HuH-7.5 (cell line): ENCODE measurements at places on chromosomes 6 and 20.

GRCh38 chr6:23784301-23784919 is 341.6 kb upstream of the NRSN1 start:
- no peak for DNase-seq

DNA sequence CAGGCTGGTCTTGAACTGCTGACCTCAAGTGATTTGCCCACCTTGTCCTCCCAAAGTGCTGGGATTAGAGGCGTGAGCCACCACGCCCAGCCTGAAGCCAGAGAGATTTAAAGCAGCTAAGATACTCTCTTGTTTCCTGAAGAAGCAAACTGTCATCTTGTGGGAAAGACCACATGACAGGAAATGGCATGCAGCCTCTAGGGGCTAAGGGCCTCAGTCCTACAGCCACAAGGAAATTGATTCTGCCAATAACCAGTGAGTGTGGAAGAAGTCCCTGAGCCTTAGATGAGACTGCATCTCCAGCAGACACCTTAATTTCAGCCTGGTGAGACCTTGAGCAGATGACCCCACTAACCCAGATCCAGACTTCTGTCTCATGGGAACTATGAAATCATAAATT is 40.9 kb downstream of the KIZ start:
- DNase-seq, result no peak

DNA sequence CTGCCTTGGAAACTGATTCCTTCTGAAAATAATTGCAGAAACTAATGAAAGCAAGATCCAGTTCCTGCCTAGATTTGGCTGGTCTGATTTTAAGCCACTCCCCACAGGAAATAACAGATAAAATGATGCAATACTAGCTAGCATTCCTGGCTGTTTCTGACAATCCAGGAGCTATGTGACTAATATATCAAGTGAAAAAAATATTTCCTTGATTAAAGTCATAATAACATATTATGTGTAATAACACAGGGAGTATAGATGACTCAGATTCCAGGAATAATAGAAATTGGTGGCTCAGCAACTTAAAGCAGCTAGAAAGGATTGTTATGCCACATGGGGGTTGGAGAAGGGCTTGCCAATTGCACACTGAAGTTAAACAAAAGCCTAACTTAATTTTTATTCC is 182.7 kb upstream of the SALL4 start:
- peak; percentile 79 for DNase-seq

- no peak for DNase-seq
Observed at GRCh38 chr20:51749674-51750036, 18.5 kb downstream of the ATP9A start.

DNA sequence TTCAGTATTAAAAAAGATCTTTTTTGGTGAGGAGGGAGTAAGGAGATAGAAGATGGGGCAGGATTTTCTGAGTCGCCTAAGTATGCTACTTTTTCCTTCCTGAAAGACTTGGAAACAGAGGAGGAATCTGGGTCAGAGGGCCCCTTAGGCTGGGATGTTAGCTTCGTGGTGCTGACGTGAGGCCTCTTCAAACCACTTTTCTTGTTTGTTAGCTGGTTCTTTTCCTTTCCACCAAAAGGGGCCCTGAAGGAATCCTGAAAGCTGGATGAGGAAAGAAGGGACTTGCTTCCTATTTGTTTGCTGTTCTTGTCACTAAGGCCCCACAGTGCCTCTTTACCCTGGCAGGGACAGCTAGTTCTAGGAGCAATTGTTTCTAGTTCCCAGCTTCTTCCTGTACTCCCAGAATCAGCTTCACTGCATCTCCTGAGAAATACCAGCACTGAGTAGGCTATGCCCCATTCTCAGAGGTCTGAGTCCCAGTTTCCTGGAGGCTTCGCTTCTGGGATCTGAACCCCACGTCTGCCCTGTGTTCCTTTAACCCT is 2.2 kb upstream of the IL20RA start:
- no peak for DNase-seq

DNA sequence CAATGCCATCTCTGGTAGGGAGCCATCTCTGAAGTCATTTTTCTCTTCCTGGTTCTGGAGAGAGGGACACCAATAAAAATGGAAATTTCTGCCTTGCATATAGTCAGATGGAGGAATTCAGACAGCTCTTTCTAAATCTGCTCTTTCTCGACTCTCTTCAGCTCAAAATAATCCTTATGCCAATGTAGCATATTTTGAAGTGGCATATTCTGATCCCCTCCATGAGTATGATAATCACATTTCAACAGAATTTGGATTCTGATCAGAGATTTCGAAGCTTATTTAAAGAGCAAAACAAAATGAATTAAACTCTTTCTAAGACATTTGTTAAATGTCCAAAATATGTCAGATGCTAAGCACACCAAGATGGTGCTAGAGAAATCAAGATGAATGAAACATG is 267.1 kb upstream of the BTBD3 start:
- no peak for DNase-seq

DNA sequence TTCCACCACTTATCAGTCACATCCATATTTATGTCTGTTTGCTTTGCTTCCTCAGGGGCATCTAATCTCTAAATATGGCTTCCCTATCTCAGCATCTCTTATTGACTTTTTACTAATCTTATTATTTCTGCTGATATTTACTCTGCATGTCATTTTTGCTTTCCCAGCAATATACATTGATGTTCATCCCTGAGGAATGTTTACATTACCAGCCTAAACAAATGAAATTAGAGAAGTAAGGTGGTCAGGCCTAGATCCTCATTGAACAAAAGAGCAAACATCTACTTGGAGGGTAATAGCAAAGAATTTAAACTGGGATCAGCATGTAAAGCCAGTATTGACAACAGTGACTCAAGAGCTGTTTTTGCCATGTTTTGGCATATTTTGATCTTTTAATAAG is 546.4 kb downstream of the MMUT start:
- DNase-seq, result no peak

GRCh38 chr6:149962461-149963211 is 1.1 kb upstream of the ULBP1 start:
- DNase-seq, result no peak

DNA sequence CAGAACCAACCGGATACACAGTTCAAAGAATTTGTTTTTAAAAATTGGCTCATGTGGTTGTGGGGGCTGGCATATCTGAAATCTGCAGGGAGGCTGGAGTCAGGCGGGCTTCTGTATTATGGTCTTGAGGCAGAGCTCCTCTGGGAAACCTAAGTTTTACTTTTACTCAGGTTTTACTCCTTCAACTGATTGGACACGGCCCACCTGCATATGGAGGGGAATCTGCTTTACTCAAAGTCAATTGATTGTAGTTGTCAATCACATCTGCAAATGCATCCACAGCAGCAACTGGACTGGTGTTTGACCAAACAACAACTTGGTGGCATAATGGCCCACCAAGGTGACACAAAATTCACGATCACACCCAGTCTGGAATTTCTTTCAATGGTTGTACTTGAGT is 103.4 kb downstream of the ERMARD start:
- DNase-seq, result no peak

GRCh38 chr20:13173201-13173600 is 47.9 kb upstream of the ISM1 start:
- DNase-seq, result no peak

DNA sequence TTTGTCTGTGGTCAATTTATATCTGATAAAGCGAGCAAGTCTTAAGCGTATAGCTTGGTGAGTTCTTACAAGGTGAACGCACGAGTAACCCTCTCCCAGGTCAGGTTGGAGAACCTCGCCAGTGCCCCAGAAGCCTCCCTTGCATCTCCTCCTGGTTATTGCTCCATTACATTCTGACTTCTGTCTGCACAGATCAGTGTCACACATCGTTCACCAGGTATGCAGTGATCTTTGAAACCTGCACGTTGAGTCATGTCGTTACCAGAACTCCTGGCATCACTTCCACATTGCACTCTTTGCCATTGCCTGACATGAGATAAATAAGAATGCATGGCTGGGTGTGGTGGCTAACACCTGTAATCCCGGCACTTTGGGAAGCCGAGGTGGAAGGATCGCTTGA is 44.2 kb downstream of the AKAP12 start:
- DNase-seq, result no peak

GRCh38 chr6:85579581-85579980 is 14.1 kb downstream of the SNX14 start:
- DNase-seq, result no peak

GRCh38 chr20:10747019-10747418 is 73.2 kb upstream of the JAG1 start:
- DNase-seq, result no peak

DNA sequence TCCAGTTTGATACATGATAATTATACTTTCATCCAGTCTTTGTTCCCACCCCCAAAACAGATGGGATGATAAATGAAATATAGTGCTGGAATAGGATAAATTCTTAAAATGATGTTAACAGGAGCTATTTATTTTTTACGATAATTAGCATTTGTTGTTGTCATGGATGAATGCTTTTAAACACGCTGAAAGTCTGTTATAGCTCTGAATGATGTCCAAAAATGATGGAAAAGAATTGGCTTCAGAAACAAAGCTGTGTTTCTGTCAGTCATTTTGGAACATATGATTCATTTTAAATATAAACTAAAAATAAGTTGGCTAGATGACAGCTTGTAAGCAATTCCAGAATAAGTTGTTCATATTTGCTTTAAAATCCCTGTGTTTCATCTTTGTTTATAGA is 237.4 kb downstream of the GRIK2 start:
- no peak for DNase-seq

- no peak for DNase-seq
Observed at GRCh38 chr6:167793421-167793820, 33.3 kb upstream of the AFDN start.

DNA sequence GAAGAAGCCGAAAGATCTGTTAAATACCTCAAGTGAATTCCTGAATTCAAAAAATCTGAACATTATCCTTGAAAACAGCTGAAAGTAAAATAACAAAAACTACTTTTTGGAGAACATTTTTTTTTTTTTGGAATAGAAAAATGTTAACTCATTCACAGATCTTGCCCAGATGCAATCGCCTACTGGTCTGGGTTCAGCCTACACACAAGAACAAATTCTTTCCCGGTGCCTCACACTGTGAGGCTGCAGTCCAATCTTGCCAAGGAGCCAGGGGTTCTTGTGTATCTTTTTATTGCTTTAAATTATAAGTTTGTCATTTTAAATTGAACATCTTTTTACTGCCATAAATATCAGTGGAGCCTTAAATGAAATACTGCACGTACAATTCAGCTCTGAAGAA is 41.2 kb upstream of the TMEM200A start:
- DNase-seq, result no peak

DNA sequence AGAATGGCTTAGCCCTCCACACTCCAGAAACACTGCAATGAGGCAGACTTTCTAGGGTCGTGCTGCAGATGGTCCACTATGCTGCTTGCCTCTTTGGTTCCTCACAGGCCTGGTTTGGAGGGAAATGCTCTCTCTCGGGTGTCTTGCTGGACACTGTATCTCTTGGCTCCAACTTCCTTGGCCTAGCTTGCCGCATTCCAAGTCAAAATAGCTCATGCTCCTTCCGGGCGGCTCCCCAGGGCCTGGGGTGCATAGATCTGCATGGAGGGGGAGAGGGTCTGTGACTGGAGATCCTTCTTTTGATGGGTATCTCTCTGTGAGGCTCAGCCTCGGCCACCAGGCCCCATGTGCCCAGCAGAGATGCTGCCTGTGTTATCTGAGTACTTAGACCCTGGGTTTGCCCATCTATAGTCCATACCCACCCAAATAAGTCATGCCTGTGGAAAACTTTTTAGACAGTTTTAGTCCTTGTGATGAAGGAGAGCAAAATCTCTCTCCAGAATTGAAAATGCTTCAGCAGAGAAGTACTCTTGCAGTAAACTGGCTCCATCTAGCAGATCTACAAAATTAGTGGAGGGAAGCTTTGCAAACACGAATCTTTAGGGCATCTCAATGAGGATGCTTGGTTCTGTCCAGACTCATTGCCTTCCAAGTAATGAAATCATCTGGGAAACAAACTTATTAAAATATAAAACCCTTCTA is 264.1 kb upstream of the RIN2 start:
- DNase-seq, result no peak

- DNase-seq, result no peak
Observed at GRCh38 chr6:1995636-1996035, 249.8 kb downstream of the GMDS start.

- no peak for DNase-seq
Observed at GRCh38 chr20:36097337-36098151, 57.0 kb upstream of the EPB41L1 start.

DNA sequence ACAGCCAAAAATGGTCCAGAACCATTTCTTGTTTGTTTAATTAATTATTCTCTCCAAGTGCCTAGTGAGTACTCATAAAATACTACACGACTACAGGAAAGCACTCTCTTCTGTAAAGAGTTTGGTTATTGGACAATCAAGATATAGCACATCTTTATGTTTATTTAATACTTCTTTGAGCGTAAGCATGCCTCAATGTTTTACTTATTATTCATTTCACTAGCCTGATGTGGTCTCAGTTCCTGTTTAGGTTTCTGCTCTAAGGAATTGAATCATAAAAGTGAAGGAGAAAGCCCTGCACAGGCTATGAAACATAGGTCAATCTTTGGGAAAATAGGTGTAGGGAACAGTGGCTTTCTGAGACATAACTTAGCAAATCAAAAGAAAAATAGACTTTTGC is 45.9 kb upstream of the AIG1 start:
- no peak for DNase-seq

DNA sequence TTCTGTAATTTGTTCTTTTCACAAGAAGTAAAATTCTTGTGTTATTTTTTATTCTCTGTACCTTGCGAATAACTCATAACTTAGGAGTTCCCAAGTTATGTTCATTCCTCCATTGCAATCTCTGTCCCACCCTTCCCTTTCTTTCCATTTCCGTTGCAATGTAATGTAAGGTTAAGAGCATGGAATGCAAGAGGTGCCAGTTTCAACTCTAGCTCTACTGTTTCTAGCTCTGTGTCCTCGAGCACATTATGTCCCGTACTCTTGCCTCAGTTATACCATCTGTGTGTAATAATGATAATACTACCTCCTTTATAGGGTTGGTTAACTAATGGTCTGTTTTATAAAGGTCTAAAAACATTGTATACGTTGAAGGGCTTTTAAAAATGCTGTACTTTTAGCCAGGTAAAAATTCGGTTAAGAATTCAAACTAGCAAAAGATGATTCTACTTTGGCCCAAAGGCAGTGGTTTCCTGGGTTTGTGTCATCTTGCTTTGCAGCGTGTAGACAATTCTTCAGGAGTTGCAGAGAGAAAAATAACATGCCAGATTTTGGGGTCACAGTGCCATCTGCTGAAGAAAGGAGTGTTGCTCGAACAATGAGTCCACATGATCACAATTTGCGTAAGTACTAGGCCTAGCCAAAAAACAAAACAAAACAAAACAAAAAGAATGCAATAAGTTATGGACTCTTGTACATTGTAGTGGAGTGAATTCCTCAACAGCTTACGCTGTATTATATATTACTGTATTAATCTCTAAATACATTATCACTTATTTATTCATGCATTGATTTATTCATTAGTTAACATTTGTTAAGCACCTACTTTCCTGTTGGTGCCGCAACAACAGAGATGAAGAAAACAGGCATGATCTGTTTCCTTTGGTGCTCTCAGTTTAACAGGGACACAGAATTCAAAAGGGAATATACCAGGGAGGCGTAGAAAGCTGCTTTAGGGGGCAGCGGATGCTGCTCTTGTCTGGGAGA is 10.0 kb upstream of the PFDN4 start:
- DNase-seq, result peak; percentile 67

- DNase-seq, result peak; percentile 29
Observed at GRCh38 chr6:90610751-90611542, 24.1 kb upstream of the MAP3K7 start.

GRCh38 chr20:8133310-8133768 is 1.3 kb downstream of the PLCB1 start:
- DNase-seq, result no peak
